Activated CD4-positive, alpha-beta T cell treated with anti-CD3 and anti-CD28 coated beads for 4 hours (primary cell): ENCODE measurements at places on chromosomes 12 and 14.
A peak's percentile ranks its signal among the peaks of the same experiment; 100 is the strongest.

DNA sequence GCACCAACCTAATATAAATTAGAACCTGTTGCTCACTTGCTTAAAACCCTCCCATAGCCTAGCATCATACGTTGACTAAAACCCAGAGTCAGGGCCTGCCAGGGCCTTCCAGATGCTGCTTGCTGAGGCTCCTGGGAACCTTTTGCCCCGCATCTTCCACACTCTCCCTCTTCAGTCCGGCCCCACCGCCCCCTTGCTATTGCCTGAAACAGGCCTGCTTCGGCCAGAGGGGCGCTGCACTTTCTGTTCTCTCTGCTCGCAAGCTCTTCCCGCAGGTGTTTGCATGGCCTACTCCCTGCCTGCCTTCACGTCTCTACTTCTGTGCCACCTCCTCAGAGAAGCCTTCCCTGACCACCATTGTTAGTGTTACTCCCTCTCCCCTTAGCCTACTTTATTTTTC, 13.7 kb upstream of the TCTN2 start:
- no peak for DNase-seq

- DNase-seq: no peak
These were observed 151.5 kb downstream of the DERA start for GRCh38 chr12:16062611-16063010.

- DNase-seq: no peak
These were observed 51.7 kb upstream of the KICS2 start for GRCh38 chr12:64273527-64274403.

- DNase-seq: peak; percentile 46
These were observed 59.9 kb upstream of the FBRSL1 start for GRCh38 chr12:132429946-132430643.

DNA sequence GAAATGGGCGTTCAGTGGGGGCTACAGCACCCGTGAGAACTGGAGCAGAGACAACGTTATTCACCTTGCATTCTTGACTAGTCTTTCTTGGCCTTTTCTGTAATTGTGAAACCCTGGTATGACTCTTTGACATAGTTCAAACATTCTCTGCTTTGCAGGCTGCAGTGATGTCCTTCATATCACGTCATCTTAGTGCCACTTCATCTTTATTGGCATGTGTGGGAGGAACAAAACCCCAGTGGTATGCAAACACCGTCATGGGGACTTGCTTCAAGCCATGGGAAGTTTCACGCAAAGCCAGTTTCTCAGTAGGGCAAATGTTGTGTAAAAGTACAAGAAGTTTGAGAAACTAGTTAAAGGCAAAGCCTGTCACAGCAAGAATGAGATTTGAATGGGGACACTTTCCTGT, 20.2 kb upstream of the DUSP16 start:
- DNase-seq: peak; percentile 30

- DNase-seq: no peak
These were observed 37.9 kb downstream of the SOX5 start for GRCh38 chr12:23911574-23911973.

DNA sequence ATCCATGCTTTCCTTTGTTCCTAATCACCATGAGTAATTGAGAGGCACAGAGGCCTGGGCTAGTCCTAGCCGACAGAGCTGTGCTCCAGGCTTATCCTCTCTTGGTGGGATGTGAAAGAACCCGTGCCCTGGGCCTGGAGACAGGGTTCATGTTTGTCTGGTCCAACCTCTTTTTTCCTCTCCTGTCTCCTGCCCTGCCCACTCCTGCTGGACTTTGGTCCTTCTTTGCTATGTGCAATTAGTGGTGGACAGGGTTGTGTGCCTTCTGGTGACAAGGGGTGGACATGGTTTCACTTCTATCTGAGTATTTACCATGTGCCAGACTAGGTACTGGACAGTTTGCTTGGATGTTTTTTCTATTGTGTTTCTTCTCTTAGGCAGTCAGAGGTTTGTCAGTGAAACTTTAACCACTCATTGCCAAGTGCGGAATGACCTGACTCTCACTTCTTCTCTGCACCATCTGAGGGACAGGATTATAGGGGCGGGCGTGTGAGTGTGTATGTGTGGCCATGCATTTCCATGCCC, 126.1 kb downstream of the SMOC1 start:
- no peak for DNase-seq

- DNase-seq: peak; percentile 28
These were observed 3.0 kb downstream of the SDSL start for GRCh38 chr12:113424915-113425823.

GRCh38 chr12:53208877-53209463, 1.9 kb upstream of the ITGB7 start:
- DNase-seq: no peak

GRCh38 chr14:97977651-97978261, 1180.6 kb downstream of the VRK1 start:
- peak; percentile 65 for DNase-seq

- DNase-seq: no peak
These were observed 99.0 kb downstream of the RTN1 start for GRCh38 chr14:59771577-59771976.

GRCh38 chr12:40622246-40622838, 69.9 kb upstream of the CNTN1 start:
- peak; percentile 4 for DNase-seq

DNA sequence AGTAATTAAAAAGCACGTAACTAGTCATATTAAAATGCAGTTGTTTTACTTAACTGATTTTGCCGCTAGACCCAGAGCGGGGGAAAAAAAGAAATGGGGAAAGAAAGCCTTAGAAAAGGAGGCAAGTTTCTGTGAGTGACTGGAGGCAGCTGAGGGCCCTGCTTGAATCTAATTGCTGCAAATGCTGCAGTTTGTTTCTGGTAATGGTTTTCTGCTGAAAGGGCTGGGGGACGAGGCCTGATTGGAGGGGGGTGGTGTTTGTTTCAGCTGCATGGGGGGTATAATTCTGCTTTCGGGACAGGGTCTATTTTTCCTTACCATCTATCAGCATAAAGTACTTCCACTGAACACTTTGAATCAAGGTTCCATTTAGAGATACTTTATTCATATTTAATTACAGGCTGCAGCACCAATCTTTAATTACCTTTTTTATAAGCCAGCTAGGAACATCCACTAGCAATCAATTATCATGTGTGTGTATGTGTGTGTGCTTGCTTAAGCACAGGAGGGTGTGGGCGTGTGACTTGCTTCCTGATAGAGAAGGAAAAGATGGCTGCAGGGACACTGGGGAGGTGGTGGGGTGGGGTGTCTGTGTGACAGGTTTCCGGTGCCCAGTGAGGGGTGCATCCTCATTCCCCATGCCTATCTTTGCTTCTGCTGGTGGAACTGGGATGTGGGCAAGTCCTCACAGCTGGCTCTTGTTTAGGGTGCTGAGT, 83.4 kb downstream of the ADCK1 start:
- no peak for DNase-seq

GRCh38 chr12:71556875-71557274, 106.8 kb downstream of the ZFC3H1 start:
- DNase-seq: no peak

GRCh38 chr12:111773801-111774551, 7.2 kb downstream of the ALDH2 start:
- DNase-seq: no peak

- DNase-seq: no peak
These were observed 617.4 kb upstream of the LRFN5 start for GRCh38 chr14:40989260-40989659.

- DNase-seq: no peak
These were observed 80.3 kb downstream of the PAPOLA start for GRCh38 chr14:96582411-96582961.

GRCh38 chr12:95755261-95755865, 35.2 kb downstream of the NTN4 start:
- DNase-seq: no peak

DNA sequence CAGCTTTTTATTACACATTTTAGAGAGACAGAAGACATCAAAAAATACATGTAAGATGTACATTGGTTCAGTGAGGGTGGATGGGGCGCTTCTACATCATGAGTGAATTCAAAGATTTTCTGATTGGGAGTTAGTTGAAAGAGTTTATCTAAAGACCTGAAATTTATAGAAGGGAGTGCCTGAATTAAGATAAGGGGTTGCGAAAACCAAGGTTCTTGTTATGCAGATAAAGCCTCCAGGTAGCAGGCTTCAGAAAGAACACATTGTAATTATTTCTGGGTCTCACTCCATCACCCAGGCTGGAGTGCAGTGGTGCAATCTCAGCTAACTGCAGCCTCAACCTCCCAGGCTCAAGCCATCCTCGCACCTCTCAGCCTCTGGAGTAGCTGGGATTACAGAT, 26.2 kb upstream of the TMPO start:
- no peak for DNase-seq

DNA sequence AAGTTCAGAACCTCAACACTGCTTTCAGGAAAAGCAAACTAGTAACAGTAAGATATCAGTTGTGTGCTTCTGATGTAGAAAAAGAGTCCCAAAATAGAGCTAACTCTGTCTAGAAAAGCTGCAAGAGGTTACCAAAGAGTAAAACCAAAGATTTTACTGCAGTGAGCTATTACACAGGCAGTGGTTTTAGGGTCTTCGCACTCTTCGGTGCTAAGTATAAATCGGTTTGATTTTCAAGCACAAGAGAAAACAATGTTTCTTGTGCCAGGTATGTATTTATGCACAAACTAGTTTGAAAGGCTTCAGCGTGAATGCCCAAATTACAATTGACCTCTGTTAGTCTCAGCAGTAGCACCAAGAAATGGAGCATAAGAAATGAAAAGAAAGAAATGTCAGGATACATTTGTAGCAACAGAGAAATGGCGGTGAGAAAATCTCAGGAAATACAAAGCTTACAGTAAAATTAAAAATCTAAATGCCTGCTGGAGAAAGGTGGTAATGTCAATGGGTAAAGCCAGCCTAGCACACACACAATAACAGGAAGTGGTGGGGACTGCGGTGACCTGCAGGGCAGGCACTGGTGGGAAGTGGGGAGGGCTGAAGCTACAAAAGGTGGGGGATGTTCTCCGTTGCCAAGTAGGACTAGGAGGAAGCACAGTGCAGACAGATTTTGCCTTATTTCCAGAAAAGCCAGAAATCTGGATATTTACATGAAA, 18.0 kb upstream of the DYRK2 start:
- DNase-seq: peak; percentile 75

DNA sequence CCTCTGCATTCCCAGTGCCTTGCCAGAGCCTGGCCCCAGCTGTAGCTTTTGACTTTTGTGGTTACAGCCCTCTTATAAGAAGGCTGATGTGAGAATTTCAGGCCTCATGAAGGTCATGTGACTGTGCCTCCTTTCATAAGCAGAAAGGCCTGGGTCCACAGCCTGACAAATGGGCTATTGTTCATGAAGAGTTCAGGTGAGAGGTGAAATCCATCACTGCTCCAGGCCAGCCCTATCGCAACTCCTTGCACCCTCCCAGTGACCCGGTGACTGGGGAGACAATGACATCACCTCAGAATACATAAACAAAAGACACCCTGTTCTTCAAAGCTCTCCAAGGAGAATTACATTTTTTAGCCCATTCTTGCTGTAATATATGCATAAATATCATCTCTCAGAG, 321.5 kb downstream of the PCNX1 start:
- no peak for DNase-seq

GRCh38 chr14:57168138-57168679, 100.5 kb downstream of the EXOC5 start:
- no peak for DNase-seq

GRCh38 chr12:106192659-106193393, 54.1 kb upstream of the NUAK1 start:
- no peak for DNase-seq

GRCh38 chr12:26158078-26158764, 33.4 kb upstream of the BHLHE41 start:
- DNase-seq: no peak

- no peak for DNase-seq
These were observed 107.3 kb upstream of the CCDC196 start for GRCh38 chr14:66378712-66379505.

DNA sequence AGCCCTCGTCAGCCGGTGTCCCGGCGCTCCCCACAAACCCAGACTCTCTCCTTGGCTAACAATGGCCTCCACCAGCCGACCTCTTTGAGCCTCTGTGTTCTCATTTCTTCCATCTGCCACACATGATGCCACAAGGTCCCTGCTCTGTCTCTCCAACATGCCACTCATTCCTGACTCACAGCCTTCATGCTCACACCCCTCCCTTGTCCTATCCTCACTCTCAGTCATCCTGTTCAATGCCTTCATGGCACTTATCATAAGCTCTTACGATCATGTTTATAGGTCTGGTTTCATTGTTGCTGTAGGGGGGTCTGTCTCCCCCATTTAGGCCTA, 9.6 kb upstream of the SERPINA11 start:
- no peak for DNase-seq

DNA sequence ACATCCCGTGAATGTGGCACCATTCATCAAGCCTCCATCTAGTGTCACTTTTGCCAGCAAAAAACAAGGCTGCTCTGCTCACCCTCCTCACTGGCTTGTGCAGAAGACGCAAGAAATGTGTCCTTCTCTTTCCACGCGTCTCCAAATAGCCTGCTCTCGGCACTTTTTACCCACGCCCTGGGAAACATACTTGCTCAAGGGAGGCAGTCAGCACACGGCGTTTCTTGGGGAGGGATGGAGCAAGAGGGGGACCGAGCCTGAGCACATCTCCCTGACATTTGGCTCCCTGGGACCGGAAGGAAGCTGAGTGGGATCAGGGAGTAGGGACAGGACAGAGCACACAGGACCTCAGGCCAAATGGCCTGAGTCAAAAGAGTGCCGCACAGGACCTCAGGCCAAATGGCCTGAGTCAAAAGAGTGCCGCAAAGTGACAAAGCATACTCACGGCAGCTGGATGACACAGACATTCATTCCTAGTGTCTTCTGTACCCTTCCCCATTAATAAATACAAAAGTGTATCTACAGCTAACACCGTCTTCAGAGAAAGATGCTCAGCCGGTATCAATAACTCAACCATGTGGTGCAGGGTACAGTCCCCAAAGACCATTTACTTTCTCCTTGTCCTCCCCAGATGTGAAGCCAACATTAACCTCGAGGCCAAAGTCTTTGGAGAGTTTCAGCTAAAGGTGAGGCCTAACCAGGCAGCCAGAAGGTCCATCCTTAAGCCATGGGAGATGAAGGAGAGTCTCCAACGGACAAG, 7.1 kb downstream of the BCL11B start:
- no peak for DNase-seq

DNA sequence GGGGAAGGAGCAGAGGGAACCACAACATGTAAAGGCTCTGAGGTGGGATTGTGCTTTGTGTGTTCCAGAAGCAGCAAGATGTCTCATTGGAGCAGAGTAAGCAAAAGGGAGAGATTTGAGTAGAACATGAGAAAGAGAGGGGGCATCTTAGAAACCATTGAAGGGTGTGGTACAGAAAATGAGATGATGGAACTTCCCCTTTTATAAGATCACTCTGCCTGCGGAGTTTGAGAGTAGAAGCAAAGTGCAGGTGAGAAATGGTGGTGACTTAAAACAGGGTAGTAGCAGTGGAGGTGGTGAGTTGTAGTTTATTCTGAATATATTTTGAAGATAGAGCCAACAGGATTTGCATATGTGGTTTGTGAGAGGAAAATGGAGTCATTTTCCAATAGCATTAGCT, 56.0 kb downstream of the FBXO34 start:
- no peak for DNase-seq
